ENCODE measurements at places on chromosomes 5 and 9. TPM values are rescaled to one million over a fixed set of nuclear protein-coding genes. Genes with fewer than 3 reads are reported as not detected.

CDKN2A gene
- polyA plus RNA-seq: 2.6 TPM

WDR31 gene
- polyA plus RNA-seq: 9.3 TPM

TNFSF15 gene
- 0.37 TPM for polyA plus RNA-seq

TRIM23 gene
- 4.2 TPM for polyA plus RNA-seq

HAND1 gene
- polyA plus RNA-seq: 1.4 TPM

PFN3 gene
- not detected for polyA plus RNA-seq

ACTBL2 gene
- not detected for polyA plus RNA-seq

BHMT gene
- 0.47 TPM for polyA plus RNA-seq

NELFB gene
- polyA plus RNA-seq: 19.6 TPM

WWC1 gene
- polyA plus RNA-seq: 5.8 TPM

CSF2 gene
- polyA plus RNA-seq: not detected

INSL6 gene
- not detected for polyA plus RNA-seq

SPINK6 gene
- polyA plus RNA-seq: not detected

PCDHB14 gene
- polyA plus RNA-seq: 1.9 TPM

INIP gene
- polyA plus RNA-seq: 23.4 TPM

OMD gene
- 12.3 TPM for polyA plus RNA-seq

CCL21 gene
- 32.3 TPM for polyA plus RNA-seq

SIT1 gene
- 1.0 TPM for polyA plus RNA-seq

DMRT1 gene
- not detected for polyA plus RNA-seq

RORB gene
- polyA plus RNA-seq: 1.7 TPM

SVEP1 gene
- 5.1 TPM for polyA plus RNA-seq

FAM221B gene
- not detected for polyA plus RNA-seq

MSX2 gene
- 0.24 TPM for polyA plus RNA-seq

TPPP gene
- 3.1 TPM for polyA plus RNA-seq

TRIM36 gene
- polyA plus RNA-seq: 3.0 TPM

CDX1 gene
- polyA plus RNA-seq: 0.24 TPM

FAM78A gene
- 2.2 TPM for polyA plus RNA-seq

SPATA31E1 gene
- polyA plus RNA-seq: not detected

ZNF658 gene
- polyA plus RNA-seq: 2.9 TPM

ORM2 gene
- 0.88 TPM for polyA plus RNA-seq

HK3 gene
- polyA plus RNA-seq: 53.6 TPM

GRXCR2 gene
- polyA plus RNA-seq: not detected

ADAMTS12 gene
- polyA plus RNA-seq: 5.1 TPM

ENTREP1 gene
- 13.3 TPM for polyA plus RNA-seq

TENT4A gene
- polyA plus RNA-seq: 16.8 TPM

DOK3 gene
- polyA plus RNA-seq: 2.3 TPM

IL4 gene
- not detected for polyA plus RNA-seq

STPG3 gene
- not detected for polyA plus RNA-seq

TSSK1B gene
- not detected for polyA plus RNA-seq

SURF1 gene
- polyA plus RNA-seq: 96.3 TPM

SPINK13 gene
- polyA plus RNA-seq: 6.1 TPM

PCDHGA10 gene
- polyA plus RNA-seq: 1.5 TPM

GLT6D1 gene
- not detected for polyA plus RNA-seq

SHC3 gene
- 5.6 TPM for polyA plus RNA-seq

CDKN2B-AS1 gene
- polyA plus RNA-seq: 0.13 TPM

SPOCK1 gene
- polyA plus RNA-seq: 32.0 TPM

PRRX2 gene
- 0.15 TPM for polyA plus RNA-seq

TMEM8B gene
- polyA plus RNA-seq: 13.3 TPM

PCDHGA5 gene
- 0.24 TPM for polyA plus RNA-seq

SHOC1 gene
- 4.8 TPM for polyA plus RNA-seq

Data from adrenal gland (tissue), 19 donors.